Hepatocyte (in vitro differentiated cells): ENCODE measurements at places on chromosomes 3 and 15. TPM values are rescaled to one million over a fixed set of nuclear protein-coding genes. Genes with fewer than 3 reads are reported as not detected.

The DPH3 gene
- 36.9 and 45.1 TPM in 2 replicates for total RNA-seq

The CPN2 gene
- total RNA-seq = 3.3 and 3.5 TPM in 2 replicates

DNA sequence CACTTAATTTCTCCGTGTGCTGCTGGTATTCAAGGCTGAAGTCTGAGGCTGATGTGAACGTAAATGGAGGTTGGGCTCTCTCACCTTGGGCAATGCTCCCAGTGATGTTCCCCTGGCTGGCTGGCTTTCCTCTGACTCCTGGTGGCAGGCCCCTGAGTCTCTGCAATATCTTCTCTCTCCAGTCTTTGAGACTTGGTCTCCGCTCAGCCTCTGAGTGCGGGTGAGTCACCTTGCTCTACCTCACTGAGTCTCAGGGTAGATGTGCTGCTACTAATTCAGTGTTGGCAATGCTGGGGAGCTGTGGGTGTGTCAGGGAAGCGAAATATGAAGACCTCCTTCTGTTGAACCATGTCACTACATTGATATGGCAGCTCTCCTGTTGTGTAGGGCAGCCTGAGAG lies 31.3 kb upstream of the TRIM59 start:
- DNase-seq = no peak
- no peaks in the 10 kb centered on the region for H3K36me3 ChIP-seq
- H3K4me3 ChIP-seq = no peak overlapping the region

GRCh38 chr3:108085810-108086350 lies 5.0 kb downstream of the CD47 start:
- no peak overlapping the region for H3K27ac ChIP-seq
- no peak overlapping the region for H3K4me3 ChIP-seq
- H3K4me1 ChIP-seq = no peaks in the 10 kb centered on the region
- H3K27me3 ChIP-seq = no peaks in the 10 kb centered on the region
- no peaks in the 10 kb centered on the region for H3K36me3 ChIP-seq

DNA sequence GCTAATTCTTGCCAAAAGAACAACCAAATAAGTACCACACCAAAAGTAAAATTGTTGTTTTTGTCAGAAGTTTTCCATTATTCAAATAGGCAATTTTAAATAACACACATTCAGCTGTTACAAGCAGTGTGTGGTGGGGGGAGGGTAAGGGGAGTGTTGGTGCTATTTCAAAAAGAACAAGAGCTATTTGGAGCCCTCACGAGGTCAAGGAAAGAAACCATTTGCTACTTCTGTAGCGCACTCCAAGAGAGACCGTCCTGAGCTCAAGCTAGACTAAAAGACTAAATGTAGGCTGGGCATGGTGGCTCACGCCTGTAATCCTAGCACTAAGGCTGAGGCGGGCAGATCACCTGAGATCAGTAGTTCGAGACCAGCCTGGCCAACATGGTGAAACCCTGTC lies 21.2 kb upstream of the IGF2BP2 start:
- no peaks in the 10 kb centered on the region for H3K4me1 ChIP-seq
- H3K27me3 ChIP-seq = no peaks in the 10 kb centered on the region
- H3K4me3 ChIP-seq = no peak overlapping the region
- no peaks in the 10 kb centered on the region for H3K36me3 ChIP-seq

DNA sequence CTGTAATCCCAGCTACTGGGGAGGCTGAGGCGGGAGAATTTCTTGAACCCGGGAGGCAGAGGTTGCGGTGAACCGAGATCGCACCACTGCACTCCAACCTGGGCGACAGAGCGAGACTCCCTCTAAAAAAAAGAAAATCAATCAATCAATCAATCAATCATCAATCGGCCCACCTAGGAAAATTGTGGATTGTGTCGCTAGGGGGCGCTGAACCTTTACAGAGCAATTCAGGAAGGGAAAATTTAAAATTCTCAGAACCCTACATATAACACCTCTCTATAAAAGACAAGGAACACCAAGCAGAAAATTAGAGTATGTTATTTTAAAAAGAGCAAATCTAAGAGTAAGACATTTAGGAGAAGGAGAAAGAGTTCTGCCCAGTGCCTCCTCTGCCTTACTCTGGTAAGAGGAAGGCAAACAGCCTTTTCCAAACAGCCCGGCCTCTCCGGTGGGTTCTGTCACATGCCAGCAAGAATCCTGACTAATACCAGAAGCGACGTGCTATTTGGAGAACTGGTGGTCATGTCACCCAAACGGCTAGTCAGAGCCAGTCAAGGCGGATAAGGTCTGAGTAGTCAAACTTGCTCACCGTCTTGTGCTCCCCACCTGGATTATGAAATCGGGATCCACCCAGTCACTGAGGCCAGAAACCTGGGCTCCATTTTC lies 22.3 kb upstream of the SMCO1 start:
- no peaks in the 10 kb centered on the region for H3K27me3 ChIP-seq
- H3K4me1 ChIP-seq = no peaks in the 10 kb centered on the region
- no peaks in the 10 kb centered on the region for H3K36me3 ChIP-seq
- H3K4me3 ChIP-seq = no peak overlapping the region
- DNase-seq = no peak
- no peak overlapping the region for H3K27ac ChIP-seq
